ENCODE measurements at places on chromosomes 2 and 18. TPM values are rescaled to one million over a fixed set of nuclear protein-coding genes. Genes with fewer than 3 reads are reported as not detected.

- peak; percentile 64 for DNase-seq
These were observed 50.9 kb downstream of the HS1BP3 start for GRCh38 chr2:20599861-20600461.

GRCh38 chr2:203534621-203535077, 452 bp downstream of the RAPH1 start:
- peak; percentile 73 for DNase-seq

- no peak for DNase-seq
These were observed 718.9 kb upstream of the FANCL start for GRCh38 chr2:58959996-58960395.

DNA sequence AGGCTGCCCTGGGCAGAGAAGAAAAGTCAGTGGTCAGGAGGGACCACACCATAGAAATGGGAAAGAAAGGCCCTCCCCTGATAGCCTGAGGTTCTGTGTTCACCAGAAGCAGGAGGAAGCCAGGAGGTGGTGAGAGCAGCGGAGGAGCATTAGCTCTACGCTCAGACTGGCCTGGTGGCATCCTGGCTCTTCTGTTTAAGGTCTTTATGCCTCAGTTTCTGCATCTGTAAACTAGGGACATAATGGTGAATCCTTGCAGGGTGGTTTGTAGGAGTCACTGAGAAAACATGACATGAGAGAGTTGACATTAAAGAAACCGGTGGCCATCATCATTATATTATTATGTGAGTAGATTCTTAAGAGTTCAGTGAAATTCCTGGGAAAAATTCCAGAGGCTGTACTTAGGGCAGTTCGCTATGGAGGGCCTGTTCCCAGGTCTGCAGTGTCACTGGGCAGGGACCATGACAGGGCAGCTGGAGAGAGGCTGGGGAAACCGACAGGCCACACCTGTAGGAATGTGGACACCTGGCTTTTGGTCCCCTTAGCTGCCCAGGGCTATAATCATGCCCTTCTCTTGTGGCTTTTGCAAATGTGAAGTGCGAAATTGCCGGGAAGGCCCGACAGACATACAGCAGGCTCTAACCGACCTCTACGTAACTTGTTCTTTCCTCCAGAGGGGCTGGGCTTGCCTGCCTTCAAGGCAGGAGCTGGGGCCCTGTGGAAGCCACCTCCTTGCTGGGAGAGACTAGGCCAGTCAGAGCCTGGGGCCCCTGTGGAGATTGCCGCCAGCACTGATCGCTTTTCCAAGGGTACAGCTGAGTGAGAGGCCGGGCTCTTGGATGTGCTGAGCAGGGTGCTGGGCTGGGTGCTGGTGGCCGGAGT, 31.0 kb downstream of the GLI2 start:
- DNase-seq: peak; percentile 42

GRCh38 chr18:69383186-69383585, 17.5 kb upstream of the DOK6 start:
- no peak for DNase-seq

GRCh38 chr18:45201489-45201888, 413.8 kb upstream of the SLC14A2 start:
- DNase-seq: no peak

DNA sequence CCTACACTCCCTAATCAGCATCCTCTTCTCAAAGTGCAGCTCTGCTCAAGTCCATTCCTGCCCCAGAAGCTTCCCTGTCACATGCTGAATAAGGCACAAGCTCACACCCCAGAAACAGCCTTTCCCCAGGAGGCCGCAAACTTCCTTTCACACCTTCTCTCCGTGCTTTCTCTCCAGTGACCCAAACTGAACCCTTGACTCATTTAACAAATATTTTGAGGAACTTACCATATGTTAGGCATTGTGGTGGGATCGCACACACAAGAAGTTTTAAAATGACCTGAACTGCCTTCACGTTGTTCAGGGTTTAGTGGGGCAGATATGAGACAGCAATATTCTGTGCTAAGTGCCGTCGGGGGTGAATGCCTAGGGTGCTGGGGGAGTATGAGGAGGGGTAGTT, 161.3 kb downstream of the INSIG2 start:
- no peak for DNase-seq

DNA sequence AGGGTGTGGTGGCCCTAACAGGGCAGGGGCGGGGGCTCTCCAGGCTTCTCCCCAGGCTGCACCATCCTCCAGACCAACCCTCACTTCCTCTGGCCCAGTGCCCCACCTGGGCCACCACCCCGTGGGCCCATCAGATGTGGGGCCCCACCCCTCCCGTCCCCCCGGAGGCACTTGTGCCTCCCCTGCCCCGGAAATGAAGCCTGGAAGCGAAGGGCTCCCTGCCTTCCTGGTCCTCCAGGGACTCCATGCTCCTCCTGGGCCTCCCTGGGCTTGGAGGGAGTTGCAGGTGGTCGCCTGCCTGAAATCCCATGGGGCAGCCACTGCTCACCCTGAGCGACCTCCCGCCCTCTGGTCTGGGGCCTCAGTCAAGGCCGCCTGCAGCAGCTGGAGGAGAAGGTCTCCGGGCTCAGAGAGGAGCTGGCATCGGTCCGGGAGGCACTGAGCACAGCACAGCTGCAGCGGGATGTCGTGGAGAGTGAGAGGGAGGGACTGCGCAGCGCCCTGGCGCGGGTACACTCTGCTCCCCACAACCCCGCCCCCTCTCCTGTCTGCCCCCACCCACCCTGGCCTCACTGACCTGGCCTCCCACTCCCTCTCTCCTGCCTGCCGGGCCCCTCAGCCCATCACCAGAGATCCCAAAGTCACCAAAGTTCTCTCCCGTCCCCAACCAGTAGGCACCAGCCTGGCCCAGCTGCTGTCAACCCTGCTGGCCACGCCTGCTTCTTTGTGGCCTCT, 28.0 kb downstream of the CROCC2 start:
- DNase-seq: peak; percentile 76

GRCh38 chr2:5885451-5886173, 193.4 kb downstream of the SOX11 start:
- no peak for DNase-seq

DNA sequence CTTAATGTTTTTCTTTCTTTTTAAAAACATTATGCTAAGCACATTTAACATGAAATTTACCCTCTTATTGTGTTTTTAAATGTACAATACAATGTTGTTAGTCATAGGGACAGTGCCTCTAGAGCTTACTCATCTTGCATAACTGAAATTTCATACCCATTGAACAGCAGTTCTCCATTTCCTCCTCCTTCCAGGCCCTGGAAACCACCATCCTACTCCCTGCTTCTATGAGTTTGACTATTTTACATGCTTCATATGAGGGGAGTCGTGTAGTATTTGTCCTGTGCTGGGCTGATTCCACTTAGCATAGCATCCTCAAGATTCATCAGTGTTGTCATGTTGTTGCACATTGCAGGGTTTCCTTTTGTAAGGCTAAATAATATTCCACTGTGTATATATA, 92.6 kb downstream of the SPATS2L start:
- DNase-seq: no peak

DNA sequence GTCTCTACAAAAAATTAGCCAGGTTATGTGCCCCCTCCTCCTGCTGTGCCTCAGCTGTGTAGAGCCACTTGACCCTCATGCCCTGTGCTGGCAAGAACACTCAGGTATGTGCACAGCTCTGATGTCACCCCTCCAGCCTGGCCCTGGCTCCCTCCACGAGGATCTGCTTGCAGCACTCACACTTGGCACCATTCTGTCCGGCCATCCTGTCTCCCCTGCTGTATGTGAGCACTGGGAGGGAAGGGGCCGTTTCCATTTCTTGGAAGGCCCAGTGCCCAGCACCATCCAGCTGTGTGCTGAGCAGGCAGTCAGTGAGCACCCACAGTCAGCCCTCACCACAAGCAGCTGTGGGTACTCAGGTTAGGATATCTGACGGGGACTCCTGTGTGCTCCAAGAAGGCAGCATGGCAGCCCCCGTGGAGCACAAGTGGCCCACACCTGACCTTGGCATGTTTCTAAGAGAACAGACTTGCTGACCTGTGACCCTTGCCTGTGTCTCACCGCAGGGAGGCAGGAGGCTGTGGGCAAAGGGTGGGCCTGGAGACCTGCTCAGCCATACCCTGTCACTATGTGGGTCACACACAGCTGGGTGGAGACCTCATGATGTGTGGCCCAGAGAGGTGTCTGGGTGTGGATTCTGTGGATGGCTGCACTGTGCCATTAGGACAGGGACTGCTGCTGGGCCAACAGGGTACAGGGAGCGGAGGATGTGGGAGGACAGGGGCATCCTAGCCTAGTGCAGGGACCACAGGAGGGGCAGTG, 31.5 kb downstream of the USP34 start:
- peak; percentile 43 for DNase-seq

GRCh38 chr2:240579771-240580614, 6.5 kb upstream of the CAPN10 start:
- DNase-seq: no peak

DNA sequence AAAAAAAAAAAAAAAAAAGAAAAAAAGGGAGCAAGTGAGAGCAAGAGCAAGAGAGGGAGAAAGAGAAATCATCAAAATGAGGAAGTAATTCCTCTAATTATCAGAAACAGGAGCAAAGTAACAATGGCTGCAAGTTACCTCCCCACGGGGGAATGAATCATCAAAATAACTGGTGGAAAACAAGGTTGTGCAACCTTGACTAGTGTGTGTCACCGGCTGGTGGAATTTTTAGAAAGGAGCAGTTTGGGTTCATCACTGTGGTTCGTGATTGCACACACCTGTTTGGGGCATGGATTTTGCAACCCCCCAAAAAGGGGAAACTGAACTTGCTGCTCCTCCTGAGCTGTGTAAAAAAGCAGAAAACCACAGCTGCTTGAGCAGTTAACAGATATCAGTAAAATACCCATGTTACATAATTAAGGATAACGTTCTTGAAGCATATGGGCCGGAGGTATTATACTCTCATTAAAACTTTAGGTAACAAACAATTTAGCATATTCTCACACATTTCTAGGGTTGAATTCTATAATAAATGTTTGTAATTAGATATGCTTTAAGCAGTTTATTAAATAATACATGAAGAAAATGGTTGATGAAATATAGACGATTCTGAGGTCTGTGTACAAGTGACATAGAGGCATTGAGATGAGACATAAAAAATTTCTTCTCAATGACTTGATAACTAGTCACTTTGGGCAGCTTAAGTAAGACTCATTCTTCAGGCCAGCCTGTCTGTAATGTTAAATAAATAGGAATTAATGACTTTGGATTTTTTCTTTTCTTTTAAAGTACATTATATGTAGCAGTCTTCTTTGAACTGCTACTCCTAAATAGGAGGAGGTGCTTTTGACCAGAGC, 184.2 kb upstream of the ZEB2 start:
- DNase-seq: no peak

- no peak for DNase-seq
These were observed 155.3 kb downstream of the TFCP2L1 start for GRCh38 chr2:121129692-121130091.

- DNase-seq: no peak
These were observed 15.6 kb downstream of the PDE6D start for GRCh38 chr2:231765496-231765929.

DNA sequence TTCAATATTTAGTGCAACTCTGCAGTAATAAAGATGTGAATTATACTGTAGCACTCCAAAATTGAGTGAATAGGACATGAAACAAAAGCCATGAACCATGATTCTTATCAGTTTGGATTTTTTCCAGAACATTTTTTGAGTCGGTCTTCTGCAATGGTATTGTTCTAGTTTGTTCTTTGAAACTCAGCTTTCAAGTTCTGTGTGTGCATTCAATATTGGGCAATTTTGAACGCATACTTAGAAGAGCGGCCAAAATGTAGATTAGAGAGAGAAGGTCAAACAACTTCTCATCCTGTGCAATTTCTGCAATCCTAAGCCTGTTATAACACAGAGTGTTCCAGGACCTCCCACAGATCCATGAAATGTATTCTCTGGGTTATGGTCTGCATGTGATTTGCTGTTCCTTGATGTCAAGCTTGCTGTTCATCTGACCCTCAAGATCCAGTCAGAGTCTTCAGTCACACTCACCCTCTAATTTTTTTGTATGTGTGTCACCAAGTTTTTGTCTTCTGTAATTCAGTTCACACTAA, 48.3 kb downstream of the TSPYL6 start:
- no peak for DNase-seq

DNA sequence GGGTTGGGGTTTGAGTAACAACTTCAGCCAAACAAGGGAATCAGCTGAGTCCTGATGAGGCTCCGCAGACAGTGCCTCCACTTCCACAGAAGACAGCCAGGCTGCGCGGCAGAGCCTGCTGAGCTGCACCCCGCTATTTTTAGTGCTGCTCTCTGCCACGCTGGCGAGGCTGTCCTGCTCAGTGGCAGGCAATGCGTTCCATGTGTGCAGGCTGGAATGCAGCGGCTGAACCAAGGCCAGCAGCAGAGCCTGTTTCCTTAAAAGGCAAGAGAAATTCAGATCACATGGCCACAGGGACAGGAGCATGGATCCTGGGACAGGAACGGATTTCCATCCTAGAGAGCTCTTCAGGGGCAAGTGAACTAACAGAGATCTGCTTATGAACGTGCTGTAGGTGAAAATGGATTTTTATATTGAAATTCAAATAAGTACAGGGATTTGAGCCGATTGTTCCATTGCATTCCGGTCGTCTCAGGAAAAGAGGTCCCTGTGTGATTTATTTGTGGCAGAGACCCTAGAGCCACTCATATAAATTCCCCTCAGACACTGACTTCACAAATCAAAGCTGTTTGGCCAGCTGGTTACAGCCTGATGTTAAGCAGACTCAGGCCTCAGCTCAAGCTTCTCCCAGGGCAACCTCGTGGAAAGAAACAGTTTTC, 98.7 kb downstream of the COL6A3 start:
- DNase-seq: peak; percentile 85

GRCh38 chr2:25323610-25324189, 18.0 kb downstream of the DNMT3A start:
- no peak for DNase-seq

DNA sequence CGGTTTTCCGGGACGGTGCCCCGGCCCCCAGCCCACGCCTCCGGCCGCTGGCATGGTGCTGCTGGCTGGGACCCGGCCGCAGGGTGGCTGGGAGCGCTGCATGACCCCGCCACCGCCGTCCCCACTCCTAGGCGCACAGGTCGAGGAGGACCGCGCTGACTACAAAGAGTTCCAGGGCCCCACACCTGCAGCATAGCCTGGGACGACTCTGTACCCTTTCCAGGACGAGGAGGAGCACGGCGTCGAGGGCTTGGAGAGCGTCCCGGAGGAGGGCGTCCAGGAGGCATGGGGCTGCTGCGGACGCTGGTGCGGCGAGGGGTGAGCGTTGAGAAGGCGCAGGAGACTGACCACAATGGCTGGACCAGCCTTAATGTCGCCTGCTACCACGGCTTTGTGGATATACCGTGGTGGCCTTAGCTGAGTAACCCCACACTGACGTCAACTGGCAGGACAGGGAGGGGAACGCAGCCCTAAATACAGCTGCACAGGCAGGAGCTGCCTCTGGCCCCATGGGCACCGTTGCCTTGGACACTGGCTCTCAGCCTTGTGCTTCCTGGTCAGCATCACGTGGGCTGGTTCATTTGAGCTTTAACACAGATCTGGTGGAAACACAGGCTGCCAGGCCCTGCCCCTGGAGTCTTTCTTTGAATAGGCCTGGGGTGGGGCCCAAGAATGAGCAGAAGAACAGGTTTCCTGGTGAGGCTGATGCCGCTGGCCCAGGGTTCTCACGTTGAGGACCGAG, 40.9 kb upstream of the TRIM43B start:
- DNase-seq: no peak

- no peak for DNase-seq
These were observed 73.6 kb downstream of the SPRED2 start for GRCh38 chr2:65358678-65359400.

Gene GDF7
- total RNA-seq: 2.0 TPM

Gene OR6B2
- not detected for total RNA-seq

Gene CTAGE1
- total RNA-seq: not detected

Gene ALK
- 0.32 TPM for total RNA-seq

Gene HNMT
- 19.6 TPM for total RNA-seq

Gene RHBDD1
- total RNA-seq: 22.0 TPM

Gene GNLY
- 4.8 TPM for total RNA-seq

Gene FBXO15
- not detected for total RNA-seq

Gene L3MBTL4
- 29.9 TPM for total RNA-seq

Gene TUBA4B
- total RNA-seq: not detected

Gene DCC
- total RNA-seq: not detected

Measured in suprapubic skin (tissue), 4 donors.